Stimulated activated CD8-positive, alpha-beta memory T cell treated with anti-CD3 and anti-CD28 coated beads, Interleukin-7, amount 100 ng/mL, for 1 hour (primary cell): ENCODE measurements at places on chromosomes 2 and 18.
A peak's percentile ranks its signal among the peaks of the same experiment; 100 is the strongest.

DNA sequence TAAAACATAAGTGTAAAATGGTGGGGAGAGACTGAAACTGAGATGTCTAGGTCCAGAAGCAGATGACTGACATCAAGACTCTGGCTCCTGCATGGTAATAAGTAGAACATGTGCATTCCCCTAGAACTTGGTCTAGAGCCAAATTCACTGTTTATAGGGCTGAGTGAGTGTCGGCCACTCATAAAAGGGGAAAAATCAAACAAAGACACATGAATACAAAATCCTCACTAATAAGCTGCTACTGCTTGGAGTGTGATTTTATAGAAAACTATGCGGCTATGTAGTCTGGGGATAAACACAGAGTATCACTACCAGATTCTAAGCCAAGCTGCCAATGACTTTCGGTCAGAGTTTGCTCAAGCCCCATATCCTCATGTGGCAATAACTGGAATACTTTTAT, 1080.8 kb upstream of the DDX18 start:
- DNase-seq: no peak

GRCh38 chr2:144370937-144371584, 148.9 kb downstream of the ZEB2 start:
- no peak for DNase-seq

GRCh38 chr18:54119524-54120019, 104.9 kb downstream of the MBD2 start:
- DNase-seq: no peak

DNA sequence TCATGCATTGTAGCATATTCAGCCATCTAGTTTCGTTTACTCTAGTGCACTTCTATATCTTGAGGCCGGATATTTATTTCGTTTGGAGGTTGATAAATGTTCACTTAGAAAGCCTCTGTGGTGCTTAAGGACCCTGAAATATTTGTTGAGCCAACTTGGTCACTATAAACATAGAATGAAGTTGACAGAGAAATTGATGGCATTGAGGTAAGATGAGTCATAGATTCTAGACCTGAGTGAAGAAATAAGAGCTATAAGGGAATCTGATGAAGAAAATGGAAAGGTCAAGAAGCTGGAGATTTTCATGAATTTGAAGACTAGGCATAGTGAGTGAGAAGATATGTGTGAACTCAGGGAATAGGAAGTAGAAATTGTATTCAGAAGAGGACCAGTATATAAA, 35.9 kb downstream of the EPC2 start:
- no peak for DNase-seq

DNA sequence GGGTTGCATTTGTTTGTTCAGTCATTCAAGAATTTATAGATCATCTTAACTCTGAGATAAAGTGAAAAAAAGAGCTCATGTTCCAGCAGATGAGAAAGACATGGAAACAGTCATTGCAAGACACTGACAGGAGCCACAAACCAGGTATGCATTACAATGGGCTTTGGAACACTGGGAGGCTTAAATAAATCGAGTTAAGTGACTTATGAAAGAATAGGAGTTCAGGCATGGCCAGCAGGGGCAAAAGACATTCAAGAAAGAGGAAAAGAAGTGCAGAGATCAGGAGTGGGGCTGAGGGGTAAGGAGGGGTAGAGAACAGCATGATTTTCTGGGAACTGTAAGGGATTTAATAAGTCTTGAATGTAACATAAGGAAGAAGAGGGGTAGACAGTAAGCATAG, 121.2 kb upstream of the EPC2 start:
- DNase-seq: no peak

GRCh38 chr2:11610624-11611242, 59.3 kb downstream of the NTSR2 start:
- DNase-seq: no peak

DNA sequence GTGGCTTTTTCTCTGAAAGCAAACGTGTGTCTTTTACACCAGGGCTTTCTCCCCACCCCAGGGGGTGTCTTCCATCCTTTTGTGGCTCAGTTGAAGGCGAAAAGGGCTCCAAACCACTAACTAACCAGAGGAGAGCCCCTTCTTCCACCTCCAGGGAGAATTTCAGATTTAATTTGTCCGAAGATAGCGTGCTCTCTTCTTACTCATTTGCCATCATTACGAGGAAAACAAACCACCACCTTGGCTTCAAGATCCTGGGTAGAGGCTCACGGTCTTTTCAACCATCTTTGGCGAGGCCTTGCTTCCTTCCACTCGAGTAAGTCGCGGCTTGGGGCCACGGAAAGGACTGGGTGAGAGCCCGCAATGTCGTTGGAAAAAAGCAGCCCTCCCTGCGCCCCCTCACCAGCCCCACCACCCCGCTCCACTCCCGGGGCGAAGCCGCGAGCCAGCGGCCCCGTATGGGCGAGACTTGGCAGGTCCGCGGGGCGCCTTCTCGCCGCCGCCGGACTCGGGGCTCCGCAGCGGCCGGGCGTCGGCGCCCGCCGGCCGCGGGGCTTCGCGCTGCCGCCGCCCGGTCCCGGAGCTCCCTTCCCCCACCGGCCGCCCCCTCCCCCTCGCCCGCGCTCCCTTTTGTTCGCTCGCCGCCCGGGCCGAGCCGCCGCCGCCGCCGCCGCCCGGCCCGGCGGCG, 1.7 kb upstream of the ZNF532 start:
- no peak for DNase-seq

DNA sequence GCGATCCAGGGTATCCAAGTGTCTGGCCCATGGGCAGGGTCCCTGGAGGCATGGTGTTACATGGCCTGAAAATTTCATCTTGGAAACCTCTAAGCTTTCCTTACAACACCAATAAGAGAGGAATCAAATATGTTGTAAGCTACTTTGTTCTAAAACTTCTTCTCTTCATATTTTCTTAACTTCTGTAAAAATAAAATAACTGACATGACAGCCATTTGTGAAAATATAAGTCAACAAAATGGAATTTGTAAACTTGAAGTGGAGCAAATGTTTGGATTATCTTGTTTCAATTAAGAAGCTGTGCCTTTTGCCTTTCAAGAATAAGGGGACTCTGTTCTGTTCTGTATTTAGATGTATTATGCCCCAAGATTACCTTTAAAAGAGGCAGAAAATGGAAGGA, 319.7 kb downstream of the LPIN1 start:
- DNase-seq: no peak

DNA sequence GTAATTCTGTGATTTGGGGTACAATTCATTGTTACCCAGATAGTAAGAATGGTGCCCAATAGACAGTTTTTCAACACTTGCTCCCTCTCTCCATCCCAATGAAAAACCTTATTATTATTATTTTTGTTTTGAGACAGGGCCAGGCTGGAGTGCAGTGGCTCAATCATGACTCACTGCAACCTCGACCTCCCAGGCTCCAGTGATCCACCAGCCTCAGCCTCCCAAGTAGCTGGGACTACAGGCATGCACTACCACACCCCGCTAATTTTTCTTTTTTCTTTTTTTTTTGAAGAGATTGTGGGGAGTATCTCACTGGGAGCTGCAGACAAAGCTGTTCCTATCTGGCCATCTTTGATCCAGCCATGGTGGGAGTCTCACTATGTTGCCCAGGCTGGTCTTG, 7.2 kb downstream of the TGFA start:
- no peak for DNase-seq

DNA sequence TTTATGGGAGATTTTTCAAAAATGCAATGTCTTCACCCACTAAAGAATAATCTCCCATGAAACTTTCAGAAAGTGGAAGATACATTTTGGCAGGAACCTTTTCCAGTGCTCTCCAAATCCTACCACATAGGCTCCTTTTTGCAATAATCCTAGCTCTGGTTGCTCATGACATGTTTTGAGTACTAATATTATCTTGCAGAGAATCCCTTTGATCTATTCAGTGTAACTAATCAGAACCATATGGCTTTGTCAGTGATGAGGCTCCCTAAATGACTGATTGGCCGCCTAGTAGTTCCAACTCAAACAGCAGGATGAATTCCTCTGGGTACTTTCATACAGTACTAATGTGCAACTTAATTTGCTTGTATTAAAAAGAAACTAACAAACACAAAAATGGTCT, 544.0 kb upstream of the FAM98A start:
- no peak for DNase-seq

- no peak for DNase-seq
These were observed 21.0 kb downstream of the KDSR start for GRCh38 chr18:63346031-63346430.

DNA sequence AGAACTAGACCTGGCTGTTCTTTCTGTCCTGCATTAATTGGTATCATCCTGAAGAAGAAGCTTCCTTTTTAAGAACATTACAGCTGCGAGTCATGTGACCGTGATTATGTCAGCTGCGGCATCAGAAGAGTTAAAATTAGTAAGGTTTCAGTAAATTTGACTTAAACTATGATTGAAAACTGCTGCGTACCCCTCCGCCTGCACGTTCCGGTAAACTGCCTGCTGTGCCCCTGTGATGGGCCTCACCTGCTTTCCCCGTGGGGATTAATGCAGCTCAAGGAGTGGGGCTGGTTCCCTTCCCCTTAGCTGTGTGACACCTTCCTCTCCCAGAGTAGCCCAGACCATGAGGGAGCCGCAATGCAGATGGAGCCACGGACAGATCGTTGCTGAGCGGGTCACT, 36.1 kb upstream of the MYO3B start:
- no peak for DNase-seq

DNA sequence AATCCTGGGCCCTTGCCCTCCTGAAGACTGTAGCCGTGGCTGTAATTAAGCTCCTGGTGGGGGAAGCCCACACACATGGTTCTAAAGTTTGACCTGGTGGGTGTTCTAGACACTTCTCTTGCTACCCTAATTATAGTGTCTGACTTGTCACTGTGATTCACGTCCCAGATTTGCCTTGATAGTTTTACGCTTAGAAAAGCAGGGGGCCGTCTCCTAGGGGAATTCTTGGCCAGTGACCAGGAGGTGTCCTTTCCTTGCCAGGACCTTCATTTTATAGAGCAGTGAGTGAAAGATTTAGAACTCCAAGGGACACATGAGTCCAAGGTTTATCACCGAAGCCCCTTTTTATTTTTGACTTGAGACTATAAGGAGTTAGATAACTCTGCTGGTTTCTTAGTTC, 9.0 kb downstream of the TMEM214 start:
- DNase-seq: no peak

DNA sequence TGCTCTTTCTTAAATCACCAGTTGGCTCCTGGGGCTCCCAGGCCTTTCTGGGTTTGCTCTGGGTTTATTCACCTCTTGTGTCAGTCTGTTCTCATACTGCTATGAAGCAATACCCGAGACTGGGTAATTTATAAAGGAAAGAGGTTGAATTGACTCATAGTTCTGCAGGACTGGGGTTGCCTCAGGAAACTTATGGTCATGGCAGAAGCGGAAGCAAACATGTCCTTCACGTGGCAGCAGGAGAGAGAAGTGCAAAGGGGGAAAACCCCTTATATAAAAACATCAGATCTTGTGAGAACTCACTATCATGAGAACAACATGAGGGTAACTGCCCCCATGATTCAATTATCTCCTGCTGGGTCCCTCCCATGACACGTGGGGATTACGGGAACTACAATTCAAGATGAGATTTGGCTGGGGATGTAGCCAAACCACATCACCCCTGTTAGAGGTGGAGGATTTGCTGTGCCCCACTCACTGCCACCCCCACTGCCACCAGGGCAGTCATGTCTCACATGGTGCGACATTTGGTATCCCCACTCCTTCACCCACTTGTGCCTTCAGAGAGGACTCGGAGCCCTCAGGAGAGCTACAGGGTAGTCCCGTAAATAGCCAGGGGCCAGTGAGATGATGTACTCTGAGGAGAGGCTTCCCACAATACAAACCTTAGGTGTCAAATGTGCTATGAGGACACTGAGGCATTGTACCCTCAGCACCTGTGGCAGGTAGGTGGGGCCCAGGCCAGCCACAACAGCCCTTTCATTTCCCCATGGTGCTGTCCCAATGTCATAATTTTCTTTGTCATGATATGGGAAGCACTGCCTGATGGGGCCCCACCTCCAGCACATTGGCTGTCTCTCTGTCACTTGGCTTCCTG, 35.7 kb downstream of the CDC42EP3 start:
- DNase-seq: peak; percentile 23

DNA sequence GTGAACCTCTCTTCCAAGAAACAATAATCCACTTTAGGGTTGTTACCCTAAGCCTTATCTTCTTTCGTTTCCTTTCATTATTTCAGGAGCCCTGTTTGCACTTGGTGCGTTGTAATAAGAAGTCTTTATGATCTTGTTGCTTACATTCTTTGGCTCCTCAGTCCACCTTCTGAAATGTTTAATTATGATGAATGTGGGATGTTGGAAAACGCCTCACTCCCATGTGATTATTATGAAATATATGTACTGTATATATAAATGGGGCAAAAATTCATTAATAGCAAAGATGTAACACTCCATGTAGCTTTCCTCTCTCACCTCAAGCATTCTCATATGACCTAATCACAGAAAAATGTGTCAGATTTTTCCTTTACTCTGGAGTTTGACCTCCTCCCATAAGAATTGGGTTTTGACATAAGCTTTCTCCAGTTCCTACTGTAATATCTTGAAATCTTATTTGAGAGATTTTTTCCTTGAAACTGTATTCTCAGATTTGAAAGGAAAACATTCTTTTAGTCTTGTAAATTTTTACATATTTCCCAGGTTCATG, 397.2 kb upstream of the FANCL start:
- DNase-seq: no peak

GRCh38 chr2:48174503-48174902, 268.2 kb upstream of the FBXO11 start:
- DNase-seq: no peak

DNA sequence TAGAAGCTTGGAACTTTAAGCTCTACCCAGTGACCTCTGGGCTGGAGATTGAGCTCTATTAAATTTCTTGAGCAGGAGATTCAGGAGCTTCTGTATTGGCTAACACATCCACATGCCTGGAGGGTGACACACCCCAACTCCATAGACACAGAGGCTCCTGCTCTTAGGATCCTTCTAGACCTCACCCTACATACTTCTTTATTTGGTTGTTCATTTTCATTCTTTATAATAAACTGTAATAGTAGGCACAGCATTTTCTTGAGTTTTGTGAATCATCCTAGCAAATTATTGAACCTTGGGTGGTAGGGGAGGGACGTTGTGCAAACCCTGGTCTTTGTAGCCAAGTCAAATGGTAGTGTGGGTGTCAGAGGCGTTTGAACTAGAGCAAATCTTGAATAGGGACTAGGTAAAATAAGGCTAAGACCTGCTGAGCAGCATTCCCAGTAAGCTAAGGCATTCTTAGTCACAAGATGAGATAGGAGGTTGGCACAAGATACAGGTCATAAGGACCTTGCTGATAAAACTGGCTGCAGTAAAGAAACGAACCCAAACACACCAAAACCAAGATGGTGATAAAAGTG, 323.8 kb upstream of the GALNT5 start:
- no peak for DNase-seq

DNA sequence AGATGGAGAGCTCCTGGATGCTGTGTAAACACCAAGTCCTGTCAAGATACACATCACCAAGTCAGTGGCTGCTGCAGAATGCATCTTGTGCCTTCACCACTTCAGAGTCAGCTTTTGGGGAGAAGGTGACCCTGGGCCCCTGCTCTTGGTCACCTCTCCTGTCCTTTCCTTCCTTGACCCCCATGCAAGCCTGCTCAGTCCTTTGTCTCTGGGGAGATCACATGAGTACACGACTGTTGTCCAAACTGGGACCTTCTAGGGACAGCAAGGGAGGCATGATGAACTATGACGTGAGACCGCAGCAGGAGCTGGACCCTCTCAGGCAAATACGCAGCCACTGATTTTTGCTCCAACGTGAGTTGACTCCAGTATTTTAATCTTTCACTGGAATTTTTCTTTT, 706.9 kb upstream of the ID2 start:
- DNase-seq: no peak
